ENCODE measurements at places on chromosomes 7 and 10. TPM values are rescaled to one million over a fixed set of nuclear protein-coding genes. Genes with fewer than 3 reads are reported as not detected.

DNA sequence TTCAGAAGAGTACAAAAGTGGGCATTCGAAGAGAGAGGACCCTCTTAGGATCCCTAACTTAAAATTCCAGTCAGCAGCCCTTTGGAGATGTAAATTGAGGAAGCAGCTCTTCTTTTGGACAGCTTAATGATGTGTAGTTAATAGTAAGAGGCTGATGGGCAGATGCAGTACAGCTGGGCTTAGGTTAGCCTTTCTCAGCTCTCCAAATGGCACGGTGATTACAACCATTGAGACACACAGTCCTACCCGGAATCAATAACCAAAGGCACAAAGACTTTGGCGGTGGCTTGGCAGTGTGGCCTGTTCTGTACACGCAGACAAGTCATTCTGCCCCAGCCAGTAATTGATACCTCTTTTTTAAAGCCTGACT is 26.8 kb downstream of the GAD2 start:
- H3K4me1 ChIP-seq = peaks cover 8% of the 10 kb centered on the region
- DNase-seq = no peak
- no peaks in the 10 kb centered on the region for H3K36me3 ChIP-seq
- no peak overlapping the region for H3K27ac ChIP-seq
- H3K4me3 ChIP-seq = no peak overlapping the region
- peaks cover 29% of the 10 kb centered on the region for H3K27me3 ChIP-seq

SRPK2 gene
- 44.6 TPM for total RNA-seq

DNA sequence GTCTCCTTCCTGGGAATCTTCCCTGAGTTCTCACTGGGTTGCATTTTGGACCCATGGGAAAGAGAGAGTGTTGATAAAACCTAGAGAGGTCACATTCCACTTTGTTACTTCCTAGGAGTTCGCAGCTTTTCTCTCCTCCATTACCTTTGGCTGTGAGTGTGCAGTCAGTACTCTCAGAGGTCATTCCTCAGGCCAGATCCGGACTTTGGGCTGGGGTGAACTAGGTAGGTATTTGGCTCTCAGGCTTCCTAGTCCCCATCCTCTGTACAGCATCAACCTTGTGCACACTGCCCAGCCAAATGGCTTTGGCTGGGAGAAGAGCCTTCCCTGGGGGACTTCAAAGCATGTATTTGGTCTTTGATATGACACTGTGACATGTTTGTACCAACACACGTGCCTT is 508.1 kb downstream of the LRMDA start:
- H3K36me3 ChIP-seq = no peaks in the 10 kb centered on the region
- H3K27ac ChIP-seq = no peak overlapping the region
- no peak for DNase-seq
- H3K4me1 ChIP-seq = peaks cover 7% of the 10 kb centered on the region
- H3K4me3 ChIP-seq = no peak overlapping the region

DNA sequence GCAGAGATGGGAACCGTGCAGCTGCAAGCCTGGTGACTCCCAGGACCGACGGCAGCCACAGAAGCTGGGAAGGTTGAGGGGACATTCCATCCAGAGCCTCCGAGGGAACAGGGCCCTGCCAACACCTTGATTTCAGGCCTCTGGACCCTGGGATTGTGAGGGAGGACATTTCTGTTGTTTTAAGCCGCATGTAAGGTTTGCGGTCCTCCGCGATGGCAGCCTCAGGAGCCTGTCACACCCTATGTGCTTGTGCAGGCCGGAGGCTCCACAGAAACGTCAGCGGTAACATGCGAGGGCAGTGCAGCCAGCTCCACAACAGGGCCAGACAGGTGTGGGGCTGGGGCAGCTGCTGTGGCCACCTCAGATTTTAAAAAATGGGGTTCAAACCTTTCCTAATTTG is 144.7 kb upstream of the SHH start:
- H3K27me3 ChIP-seq = no peaks in the 10 kb centered on the region
- H3K4me1 ChIP-seq = no peaks in the 10 kb centered on the region
- no peak for DNase-seq
- H3K4me3 ChIP-seq = no peak overlapping the region

- no peaks in the 10 kb centered on the region for H3K27me3 ChIP-seq
- H3K27ac ChIP-seq = no peak overlapping the region
- no peak overlapping the region for H3K4me3 ChIP-seq
- H3K4me1 ChIP-seq = no peaks in the 10 kb centered on the region
These were observed 30.8 kb upstream of the SCIN start for GRCh38 chr7:12539681-12540080.

CLDN3 gene
- not detected for total RNA-seq
